ENCODE measurements at places on chromosomes 2 and 18.
A peak's percentile ranks its signal among the peaks of the same experiment; 100 is the strongest.

- DNase-seq, result no peak
Observed at GRCh38 chr2:113962692-113963480, 73.0 kb downstream of the ACTR3 start.

- DNase-seq, result no peak
Observed at GRCh38 chr18:57640236-57640635, 18.6 kb upstream of the NARS1 start.

DNA sequence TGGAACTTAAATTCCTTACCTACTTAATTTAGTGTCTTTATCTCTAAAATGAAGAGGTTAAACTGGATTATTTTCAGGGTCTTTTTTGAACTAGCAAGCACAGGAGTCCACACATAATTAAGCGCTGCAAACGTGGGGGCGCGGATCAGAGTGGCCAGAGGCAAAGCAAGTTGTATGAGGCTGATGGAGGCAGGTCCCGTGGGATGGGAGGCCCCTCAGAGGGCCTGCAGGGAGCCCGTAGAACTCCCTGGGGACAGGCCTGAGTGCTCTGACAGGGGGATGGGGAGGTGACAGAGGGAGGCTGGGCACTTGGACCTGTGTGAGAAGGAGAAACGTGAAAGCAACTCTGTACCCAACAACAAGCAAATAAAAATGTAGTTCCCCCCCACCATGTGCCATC lies 177.8 kb downstream of the ACKR3 start:
- no peak for DNase-seq

DNA sequence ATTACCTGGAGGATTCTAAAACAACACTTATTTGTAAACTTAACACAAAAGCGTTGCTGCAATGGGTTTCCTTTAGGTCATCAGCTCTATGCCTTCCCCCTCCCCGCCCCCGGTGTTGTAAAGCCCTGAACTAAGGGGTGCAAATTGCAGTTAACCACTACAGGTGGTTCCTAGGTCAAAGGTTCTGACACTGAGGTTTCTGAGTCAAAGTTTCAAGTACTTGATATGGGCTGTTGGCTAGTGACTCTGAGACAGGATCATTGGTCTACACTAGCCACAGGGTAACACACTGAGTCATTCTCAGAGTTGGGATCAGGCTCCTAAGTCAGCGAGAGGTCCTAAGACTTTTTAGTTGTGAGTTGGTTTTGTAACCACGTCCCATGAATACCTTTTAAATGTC lies 15.4 kb downstream of the IL1B start:
- DNase-seq, result no peak

DNA sequence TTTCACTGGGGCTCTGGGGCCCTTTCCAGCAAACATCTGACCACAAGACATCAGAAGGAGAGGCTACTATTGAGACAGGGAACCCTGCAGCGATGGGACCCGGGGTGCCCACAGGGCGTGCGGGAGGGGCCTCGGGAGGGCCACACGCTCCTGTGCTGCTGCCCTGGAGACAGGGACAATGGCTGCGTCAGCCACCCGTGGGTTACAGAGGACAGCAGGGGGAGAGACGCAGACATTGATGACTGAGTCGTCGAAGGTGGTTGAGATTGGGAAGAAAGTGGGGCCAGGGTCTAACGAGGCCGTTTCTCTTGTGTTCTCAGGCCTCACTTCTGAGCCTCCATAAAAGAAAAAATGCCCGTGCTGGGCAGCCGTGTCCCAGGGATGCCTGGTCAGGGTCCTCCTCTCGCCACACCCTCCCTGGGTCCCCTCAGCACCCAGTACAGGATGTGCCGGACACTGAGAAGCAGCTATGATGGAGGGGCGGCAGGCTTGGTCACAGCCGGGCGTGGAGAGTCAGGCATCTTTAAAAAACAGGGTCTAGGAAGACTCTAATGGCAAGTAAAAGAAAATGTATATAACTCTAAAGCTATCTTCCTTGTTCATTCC lies 73.9 kb downstream of the NDUFA10 start:
- no peak for DNase-seq

DNA sequence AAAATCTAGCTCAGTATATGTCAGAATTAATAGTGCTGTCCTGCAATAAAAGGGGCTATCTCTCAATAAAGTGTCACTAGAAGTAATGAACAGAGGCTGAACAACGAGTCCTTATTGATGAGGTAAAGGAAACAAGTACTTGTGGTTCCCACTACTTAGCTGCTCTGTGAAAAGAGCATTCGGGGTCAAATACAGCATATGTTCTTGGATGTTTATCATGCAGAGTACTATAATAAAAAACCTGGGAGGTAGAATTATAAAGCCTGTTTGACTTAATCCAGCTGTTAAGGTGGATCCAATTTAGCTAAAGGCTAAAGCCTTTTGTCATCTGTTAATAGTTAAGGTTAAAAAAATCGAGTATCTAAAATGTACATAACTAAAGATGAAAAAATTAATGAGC lies 32.4 kb downstream of the SLC35F5 start:
- no peak for DNase-seq

GRCh38 chr18:58451115-58451971 lies 177.5 kb downstream of the ALPK2 start:
- DNase-seq, result no peak

GRCh38 chr2:190186238-190186637 lies 123.7 kb upstream of the MSTN start:
- DNase-seq, result no peak

DNA sequence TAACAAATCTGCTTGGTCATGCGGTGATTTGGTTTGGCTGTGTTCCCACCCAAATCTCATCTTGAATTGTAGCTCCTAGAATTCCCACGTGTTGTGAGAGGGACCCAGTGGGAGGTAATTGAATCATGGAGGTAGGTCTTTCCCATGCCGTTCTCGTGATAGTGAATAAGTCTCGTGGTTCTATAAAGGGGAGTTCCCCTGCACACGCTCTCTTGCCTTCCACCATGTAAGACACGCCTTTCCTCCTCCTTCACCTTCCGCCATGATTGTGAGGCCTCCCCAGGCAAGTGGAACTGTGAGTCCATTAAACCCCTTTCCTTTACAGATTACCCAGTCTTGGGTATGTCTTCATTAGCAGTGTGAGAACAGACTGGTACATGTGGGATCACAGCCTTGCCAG lies 36.7 kb downstream of the TRABD2A start:
- DNase-seq, result no peak

- DNase-seq, result no peak
Observed at GRCh38 chr2:136424112-136424511, 306.2 kb upstream of the CXCR4 start.

DNA sequence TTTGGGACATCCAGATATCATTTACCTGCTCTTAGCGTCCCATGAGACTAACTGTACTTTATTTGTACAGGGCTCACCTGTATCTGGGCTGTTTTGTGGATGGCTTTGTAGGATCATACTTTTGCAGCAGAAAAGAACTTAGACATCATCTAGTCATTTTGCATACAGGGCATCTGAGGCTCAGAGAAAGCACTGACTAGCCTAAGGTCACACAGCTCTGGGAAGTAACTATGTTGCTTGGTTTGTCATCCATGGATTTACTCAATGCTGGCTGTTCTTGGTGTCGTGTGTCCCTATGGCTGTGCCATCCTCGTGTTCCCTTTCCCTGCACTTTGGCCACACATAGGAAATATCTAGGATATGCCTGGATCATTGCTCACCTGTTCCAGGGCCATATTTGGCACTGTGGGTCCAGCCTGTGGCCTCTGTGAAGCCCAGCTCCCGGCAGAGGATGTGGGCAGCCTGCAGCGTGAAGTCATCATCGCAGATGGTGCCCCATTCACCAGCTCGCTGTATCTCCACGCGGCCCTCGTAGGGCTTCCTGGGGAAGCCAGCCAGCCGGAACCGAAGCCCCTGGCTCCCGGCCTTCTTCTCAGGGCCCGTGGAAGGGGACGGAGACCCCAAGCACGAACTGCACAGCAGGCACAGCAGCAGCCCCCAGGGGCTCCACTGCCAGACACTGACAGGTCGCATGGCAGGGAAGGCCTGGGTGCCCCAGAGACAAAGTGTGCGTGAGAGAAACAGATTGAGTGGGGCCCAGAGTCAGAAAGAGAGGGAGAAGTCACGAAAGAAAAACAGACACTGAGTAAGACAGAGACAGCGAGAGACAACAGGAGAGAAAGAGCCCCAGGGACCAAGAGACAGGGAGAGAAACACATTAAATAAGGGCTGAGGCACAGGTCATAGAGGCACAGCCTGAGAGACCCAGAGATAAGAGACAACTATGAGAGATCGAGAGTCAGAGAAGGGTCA lies 1.5 kb downstream of the LOXL3 start:
- no peak for DNase-seq

DNA sequence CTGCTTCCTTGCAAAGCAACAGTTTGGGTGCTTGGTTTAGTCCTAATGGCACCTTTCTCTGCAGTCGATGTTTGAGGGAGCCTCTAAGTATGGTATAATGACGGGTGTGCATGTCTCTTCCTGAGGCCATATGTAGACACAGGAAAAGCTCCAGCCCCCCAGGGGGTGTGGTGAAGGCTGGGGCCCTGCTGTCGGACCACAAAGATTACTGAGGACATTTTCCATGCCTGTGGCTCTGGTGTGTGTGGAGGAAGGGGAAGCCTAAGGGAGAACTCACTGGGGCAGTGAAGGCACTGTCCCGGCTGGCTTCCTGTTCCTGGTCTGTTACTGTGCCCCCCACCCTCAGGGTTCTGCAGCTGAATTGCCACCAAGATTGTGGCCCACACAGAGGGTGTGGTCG lies 187.1 kb downstream of the FHOD3 start:
- DNase-seq, result no peak

DNA sequence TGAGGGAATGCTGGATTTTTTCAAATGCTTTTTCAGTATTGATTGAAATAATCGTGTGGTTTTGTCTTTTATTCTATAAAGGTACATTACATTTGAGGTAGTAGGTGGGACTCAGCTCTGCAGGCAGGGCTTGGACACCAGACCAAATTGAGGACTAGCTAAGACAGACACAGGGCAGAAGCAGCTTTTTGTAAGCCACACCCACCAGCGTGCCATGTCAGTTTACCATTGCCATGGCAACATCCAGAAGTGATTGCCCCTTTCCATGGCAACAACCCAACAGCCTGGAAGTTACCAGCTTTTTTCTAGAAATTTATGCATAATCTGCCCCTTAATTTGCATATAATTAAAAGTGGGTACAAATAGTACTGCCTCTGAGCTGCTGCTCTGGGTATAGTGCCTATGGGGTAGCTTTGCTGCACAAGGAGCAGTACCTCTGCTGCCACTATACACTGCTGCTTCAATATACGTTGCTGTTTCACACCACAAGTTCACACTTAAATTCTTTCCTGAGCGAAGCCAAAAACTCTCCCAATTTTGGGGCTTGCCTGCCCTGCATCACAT lies 23.6 kb upstream of the VWA3B start:
- DNase-seq, result peak; percentile 42

DNA sequence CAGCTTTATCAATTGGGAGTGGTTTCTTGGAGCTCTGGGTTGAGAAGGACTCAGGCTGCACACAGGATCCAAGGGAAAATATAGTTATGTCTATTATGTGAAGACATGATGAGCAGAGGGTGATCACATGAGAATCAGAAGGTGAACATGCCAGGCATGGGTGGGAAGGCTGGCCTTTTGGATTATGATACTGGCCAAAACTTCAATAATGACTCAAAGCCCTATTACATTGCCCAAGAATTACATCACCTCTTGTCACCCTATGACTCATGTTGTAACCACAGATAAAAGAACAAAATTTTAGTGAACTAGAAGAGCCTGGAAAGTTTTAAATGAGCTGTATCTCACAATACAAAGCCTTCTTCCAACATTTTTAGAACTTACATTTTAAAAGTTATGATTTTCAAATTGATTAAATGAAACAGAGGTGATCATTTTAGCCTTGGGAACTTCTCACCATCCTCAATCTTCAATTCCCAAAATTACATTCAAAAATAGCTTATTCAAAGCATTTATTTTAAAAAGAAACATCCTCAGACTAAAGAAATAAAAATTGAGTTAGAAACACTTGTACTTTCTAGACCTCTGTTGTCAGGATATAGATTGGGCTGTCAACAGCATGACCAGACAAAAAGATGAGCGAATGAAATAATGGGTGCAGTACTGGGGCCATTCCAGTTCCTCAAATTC lies 428.3 kb downstream of the MBD2 start:
- no peak for DNase-seq

GRCh38 chr18:46182633-46183358 lies 78.6 kb downstream of the HAUS1 start:
- DNase-seq, result no peak

DNA sequence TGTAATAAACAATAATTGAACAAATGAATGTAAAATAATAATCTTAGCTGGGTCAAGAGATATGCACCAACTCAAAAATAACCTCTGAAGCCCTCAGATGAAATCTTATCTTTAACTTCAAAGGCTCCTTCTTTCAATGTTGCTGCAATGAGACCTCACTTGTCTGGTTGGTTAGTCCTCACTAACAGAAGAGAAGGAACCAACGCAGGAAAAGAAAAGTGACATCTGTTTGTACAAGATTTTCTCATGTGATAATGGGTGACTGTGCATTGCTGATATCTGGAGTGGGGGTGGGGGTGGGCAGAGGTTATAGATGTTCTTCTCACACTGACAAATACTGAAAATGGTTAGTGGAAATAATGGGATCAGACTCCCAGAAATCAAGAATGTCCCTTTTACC lies 2.6 kb downstream of the SCN7A start:
- no peak for DNase-seq

- DNase-seq, result no peak
Observed at GRCh38 chr18:61471942-61472341, 138.7 kb downstream of the CDH20 start.

DNA sequence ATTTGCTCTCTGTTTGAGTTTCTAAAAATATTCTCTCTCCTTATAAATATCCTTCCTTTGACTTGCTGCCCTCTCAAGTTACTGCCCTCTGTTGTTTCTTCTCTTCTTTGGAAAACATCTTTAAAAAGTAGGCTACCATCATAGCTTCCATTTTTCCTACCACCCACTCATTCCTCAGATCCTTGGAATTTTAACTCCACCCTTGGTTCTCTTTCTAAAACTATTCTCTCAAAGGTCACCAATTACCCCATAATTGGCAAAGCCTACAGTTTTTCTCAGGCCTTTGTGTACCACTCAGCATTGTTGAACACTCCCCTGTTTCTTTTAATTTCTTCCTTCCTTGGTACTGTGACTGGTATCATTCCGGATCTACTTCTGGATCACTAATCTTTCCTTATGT lies 43.0 kb upstream of the ITGAV start:
- no peak for DNase-seq

DNA sequence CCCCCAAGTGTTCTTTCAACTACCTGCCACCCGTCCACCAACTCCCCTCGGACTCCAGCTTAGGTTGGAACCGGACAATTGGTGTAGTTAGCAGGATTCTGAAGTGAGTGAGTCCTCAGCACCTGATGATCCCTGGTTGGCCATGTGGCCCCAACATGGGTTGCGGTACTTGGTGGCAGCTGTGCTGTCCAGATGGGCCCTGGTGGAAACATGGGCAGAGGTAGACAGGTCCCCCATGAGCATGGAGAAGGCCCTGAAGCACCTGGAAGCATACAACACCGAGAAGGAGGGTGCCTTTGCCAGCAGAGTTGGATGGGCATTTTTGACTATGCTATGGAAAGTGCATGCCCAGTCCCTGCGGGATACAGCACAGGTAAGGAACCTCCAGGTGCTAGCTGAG lies 11.0 kb upstream of the C2orf42 start:
- DNase-seq, result no peak

- DNase-seq, result no peak
Observed at GRCh38 chr2:127428057-127428814, 10.0 kb downstream of the PROC start.

GRCh38 chr2:159251296-159252173 lies 35.0 kb downstream of the WDSUB1 start:
- DNase-seq, result no peak

GRCh38 chr18:70288171-70288850 lies 534 bp upstream of the SOCS6 start:
- DNase-seq, result peak; percentile 48

GRCh38 chr2:128109243-128109642 lies 18.2 kb downstream of the UGGT1 start:
- no peak for DNase-seq

- no peak for DNase-seq
Observed at GRCh38 chr2:203819434-203820133, 48.0 kb upstream of the CTLA4 start.
